ENCODE measurements at places on chromosomes 1 and 21.

- DNase-seq, result no peak
Measured at GRCh38 chr1:114099268-114099667, 54.4 kb downstream of the SYT6 start.

DNA sequence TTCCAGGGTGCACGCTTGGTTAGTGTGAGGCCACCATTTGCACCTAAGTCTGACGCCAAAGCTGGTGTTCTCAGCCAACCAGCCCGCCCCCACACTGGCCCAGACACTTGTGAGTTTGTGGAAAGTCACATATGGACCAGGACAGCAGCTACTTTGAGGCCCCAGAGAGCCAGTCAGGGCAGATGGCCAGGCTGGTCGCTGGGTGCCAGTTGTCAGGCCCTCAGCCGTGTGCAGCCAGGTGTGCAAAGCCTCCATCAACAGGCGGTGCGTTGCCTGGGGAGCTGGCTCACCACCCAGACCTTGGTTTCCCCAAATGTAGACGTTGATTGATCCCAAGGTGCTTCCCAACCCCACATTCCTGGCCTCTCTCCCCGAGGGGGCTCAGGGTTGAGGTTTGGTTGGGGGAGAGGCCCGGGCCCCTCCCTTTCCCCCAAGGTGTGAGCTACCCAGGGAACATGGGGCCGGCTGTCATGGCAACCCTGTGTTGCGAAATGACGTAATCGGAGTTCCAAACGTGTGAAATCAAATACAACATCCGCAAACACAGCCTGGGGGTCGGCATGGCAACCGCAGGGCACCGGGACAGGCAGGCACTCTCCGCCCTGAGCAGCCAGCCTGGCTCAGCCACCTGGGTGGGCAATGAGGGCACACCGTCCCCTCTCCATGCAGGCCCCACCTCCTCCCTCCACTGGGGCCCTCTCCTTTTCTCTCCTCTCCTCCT lies 42.2 kb upstream of the WNT4 start:
- DNase-seq, result no peak

DNA sequence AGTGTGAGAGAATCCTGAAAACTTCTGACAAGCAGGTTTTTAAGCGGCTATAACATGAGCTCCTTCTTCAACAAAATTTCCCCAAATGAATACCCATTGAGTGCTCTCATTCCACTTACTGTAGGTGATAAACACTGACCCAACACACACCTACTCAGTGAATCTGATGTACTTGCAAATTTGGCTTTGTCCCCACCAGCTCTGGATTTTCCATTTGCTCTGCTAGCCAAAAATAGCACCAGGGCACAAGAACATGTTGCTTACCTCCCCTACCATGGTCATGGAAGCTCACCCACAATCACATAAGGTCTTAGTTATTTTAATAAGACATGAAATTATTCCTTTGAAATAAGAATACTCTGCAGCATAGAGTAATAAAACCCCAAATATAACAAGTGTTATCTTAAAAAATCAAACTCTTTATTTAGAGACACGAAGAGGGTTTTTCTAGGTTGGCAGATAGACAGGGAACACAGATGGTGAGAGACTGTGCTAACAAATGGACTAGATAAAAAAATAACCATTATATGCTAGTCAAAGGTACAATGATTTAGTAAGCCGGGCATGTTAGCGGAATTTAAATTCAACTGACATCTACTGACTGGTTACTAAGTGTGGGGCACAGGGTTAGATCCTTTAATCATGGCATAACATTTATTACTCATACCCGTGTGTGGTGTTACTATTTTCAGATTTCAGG lies 291.9 kb downstream of the KCNH1 start:
- no peak for DNase-seq

DNA sequence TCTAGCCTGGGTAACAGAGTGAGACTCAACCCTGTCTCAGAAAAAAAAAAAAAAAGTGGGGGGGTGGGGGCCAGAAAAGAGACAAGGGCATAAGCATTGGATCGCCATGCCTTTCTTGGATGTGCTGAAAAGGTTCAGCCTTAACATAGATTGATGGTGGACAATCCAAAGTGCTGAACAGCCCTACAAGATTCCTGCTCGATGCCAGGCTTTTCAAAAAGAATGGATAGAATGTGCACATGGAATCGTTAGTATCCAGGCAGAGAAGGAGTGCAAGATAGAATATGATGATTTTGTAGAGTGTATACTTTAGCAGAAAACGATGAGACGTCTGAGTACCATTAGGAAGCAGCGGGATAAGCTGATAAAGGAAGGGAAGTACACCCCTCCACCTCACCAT lies 10.9 kb upstream of the COA7 start:
- DNase-seq, result no peak

All from NCI-H187 treated with DMSO at 0.1 percent for 48 hours (cell line).